MG63 (cell line): ENCODE measurements at places on chromosomes 13 and 19. TPM values are rescaled to one million over a fixed set of nuclear protein-coding genes. Genes with fewer than 3 reads are reported as not detected.

The PSG2 gene
- not detected in 2 replicates for total RNA-seq

The CIRBP gene
- 64.1 and 68.5 TPM in 2 replicates for total RNA-seq

The TSHZ3 gene
- total RNA-seq: 2.2 and 2.6 TPM in 2 replicates

The CASP14 gene
- total RNA-seq: not detected in 2 replicates

The CYP2A6 gene
- total RNA-seq: not detected in 2 replicates

The IFT88 gene
- 9.8 and 17.6 TPM in 2 replicates for total RNA-seq

The IGFL3 gene
- total RNA-seq: not detected in 2 replicates

The ZNF543 gene
- total RNA-seq: 7.6 and 10.0 TPM in 2 replicates

The ATXN8OS gene
- total RNA-seq: not detected in 2 replicates

The ATP8A2 gene
- total RNA-seq: not detected in 2 replicates

The RXFP2 gene
- 1.9 and 6.6 TPM in 2 replicates for total RNA-seq

The S1PR5 gene
- total RNA-seq: not detected in 2 replicates

The SLAIN1 gene
- total RNA-seq: not detected in 2 replicates

The COL4A1 gene
- 21.6 and 24.9 TPM in 2 replicates for total RNA-seq
